ENCODE measurements at places on chromosomes 1 and 21. TPM values are rescaled to one million over a fixed set of nuclear protein-coding genes. Genes with fewer than 3 reads are reported as not detected.

DNA sequence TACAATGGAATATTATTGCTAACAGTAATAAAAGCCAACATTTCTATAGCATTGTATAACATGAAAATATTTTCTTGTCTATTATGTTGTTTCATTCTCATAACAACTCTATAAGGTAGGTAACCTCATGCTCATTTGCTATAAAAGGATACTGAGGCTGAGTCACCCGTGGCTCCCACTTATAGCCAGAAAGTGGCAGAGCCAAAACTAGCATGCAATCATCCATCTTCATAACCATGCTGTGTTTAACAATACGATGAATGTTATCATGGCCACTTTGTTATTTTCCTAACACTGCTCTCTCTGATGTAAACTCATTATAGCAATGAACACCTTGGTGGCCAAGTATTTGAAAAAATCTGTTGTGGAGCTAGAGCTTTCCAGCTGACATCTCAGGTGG is 80.8 kb upstream of the JUN start:
- no peak for DNase-seq

The SYT14 gene
- not detected for total RNA-seq

GRCh38 chr1:33030575-33030974 is 6.1 kb downstream of the AK2 start:
- no peak for DNase-seq

The PLPP3 gene
- total RNA-seq = not detected

- no peak for DNase-seq
These were observed 511 bp downstream of the ZNF683 start for GRCh38 chr1:26372039-26372438.

DNA sequence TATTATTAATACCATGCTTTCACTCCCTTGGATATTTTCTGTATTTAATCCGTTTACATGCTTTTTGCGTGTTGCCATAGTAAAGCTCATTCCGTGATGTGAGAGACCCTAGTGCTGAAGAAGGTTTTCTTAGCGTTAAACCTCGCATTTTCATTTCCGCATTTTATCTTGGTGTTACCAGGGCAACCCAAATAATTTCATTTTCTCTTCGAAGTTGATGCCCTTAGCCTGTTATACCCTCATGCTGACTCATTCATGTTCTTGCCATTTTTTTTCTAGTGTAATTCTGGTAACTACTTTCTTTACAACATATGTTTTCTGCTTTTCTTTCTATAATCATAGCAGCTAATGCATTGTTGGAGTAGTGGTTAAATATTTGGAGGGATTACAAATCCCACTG is 37.2 kb downstream of the LRRC8C start:
- peak; percentile 70 for DNase-seq

The UBE2U gene
- not detected for total RNA-seq

The SNAPIN gene
- 31.6 TPM for total RNA-seq

- DNase-seq = no peak
These were observed 16.9 kb downstream of the CCT8 start for GRCh38 chr21:29056538-29057050.

The PCBP3 gene
- total RNA-seq = 7.5 TPM

DNA sequence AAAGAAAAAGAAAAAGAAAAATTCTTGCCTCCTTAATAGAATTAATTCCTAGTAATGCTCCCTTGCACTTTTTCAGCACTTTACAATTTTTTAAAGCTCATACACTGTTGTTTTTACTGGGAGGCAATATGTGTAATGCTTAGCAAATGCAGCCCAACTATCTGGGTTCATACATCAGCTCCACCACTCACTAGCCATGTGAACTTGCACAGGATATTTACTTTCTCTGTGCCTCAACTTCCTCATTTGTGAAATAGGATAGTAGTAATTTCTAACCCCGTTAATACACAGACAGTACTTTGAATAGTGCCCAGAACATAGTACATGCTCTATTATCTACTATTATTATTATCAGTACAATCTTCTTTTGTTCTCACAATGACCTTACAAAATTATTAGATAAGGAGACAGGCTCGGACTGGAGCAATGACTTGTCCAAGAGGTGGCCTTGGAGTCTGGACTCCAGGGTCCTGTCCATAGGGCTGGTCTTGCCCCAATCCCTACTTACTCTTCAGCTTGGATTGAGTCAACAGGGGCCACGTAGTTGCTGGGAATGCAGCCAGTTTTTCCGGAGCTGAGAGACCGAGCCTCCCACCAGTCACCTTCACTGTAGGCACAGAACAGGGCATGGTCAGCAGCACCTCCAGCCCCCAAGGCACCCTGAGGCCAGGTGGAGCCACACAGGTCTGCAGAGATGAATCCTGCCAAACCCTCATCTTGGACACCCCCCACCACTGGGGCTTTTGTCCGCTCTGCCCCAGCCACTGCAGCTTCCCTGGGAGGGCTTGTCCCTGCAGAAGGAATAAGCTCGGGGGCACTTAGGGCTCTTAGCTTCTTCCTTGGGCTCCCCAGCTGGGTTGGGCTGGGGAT is 13.7 kb downstream of the FGR start:
- no peak for DNase-seq

DNA sequence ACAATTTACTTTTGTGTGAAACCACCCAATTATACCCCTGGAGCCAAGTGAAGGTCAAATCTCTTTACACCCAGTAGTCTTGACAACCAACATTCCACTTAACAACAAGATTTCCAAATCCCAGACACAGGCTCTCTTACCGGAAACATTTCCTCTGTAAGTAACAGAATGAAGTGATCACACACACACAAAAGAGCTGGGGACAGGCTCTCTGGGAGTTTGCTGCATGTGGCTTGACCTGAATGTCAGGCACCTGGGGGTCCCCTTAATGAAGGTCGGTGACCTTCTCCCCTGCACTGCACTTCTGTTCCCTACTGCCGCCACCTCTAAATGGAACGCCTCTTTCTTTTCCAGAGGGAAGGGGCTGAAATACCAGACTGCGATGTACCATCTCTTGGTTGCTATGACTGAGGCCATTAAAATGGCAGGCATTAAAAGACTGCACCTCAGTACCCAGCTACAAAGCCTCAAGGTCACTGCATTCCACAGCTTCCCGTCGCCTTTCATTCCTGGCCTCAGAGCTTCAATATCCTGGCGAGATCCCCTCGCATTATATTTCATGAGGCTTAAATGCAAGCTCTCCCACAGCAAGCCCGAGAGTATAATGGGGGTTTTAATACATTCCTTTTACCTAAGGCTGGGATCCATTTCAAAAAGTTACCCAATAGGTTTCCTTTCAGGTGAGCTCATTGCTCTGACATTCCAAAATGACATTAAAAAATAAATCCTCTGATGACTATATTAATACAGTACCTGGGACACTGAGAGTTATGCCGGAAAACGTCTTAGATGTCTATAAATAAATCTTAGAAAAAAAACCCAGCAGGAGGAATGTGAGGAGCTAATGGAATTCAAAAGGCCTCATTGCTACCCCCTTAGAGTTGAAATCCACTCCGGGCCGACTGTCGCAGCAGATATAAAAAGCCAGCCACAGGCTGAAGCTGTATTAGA is 90.9 kb upstream of the DIRAS3 start:
- no peak for DNase-seq

DNA sequence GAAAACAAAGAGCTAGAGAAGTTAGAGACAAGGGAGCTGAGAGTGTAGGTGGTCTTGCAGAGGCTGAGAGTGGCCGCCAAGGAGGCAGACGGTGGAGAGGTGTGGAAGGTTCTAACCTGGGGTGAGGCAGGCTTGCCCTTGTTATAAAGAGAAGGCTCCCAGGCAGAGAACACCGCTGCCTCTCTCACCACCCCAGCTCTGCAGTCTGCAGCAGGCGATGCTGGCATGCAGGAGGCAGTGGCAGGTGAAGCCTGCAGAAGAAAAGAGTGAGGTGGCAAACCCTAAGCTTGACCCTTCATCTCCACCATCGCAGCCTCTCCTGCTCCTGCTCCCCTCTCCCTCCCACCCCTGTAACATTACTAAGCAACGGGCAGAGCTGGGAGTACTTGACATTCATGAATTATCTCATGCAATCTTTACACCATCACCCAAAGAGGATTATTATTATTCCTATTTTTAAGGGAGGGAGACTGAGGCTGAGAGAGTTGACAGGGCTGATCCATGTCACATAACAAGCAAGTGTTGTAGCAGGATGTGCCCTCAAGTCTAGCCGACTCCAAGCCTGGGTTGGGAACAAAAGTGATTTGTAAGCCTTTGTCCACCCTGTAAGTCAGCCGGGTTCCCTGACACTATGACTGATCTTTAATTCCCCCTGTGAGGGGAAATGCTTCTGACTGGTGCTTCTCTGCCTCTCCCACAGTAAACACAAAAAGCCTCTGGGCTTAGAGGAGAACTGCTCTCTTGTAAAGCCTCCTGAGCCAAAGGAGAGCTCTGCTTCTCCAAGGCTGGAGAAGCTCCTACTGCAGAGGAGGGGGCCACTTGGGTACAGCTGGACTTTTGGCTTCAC is 36.1 kb downstream of the KANK4 start:
- no peak for DNase-seq

The ECM1 gene
- 1.5 TPM for total RNA-seq

The OR2C3 gene
- not detected for total RNA-seq

DNA sequence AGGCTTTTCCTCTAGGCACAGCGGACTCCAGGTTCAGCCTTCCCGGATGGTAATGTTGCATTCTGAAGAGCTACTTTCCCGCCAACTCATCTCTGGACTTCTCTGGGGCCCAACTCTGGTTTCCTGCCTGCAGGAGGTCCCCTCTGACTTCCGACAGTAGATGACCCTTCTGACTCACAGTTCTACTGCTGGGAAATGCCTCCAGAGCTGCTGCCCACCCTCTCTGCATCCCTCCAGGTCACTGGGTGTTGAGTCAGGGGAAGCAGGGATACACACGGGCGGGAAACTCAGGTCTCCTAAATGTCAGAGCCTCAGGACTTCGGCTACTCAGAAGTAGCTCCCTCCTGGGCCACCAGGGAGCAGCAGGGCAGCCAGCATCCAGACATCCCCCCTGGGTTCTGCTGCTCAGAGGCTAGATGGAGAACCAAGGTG is 2.1 kb upstream of the KIF21B start:
- peak; percentile 71 for DNase-seq

The GNG12 gene
- 0.05 TPM for total RNA-seq

DNA sequence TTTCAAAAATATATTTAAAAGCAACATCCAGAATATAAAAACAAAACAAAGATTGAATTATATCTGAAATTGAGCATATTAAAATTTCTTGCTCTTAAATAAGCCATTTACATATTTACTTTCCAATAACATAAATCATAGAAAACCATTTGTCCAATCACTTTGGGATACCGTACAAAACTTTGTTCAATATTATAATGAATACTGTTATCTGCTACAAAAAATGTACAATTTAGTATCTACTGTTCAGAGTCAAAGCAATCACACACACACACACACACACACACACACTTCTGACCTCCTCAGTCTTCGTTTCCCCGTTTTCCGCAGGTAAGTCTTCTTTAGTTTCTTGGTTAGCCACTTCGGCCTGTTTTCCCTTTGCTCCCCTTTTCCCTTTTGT is 4.0 kb downstream of the HMGN1 start:
- DNase-seq = no peak

The TDRD10 gene
- not detected for total RNA-seq

DNA sequence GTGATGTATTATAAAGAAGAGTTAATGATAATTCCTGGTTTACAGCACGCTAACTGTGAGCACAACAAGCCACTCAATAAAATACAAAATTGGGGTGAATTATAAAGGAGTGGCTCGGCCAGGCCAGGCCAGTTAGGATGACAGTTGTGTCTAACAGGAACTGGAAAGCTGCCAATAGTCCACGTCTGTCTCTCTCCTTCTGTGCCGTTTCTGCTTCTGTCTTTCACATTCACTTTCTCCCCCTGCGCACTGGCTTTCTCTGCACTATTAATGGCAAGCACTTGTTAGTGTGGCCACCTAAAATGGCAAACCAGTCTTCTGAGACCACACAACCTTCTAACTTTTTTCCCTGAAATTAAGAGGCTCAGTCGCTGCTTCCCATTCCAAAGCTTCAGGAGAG is 394.3 kb downstream of the NTNG1 start:
- no peak for DNase-seq

GRCh38 chr1:246078126-246078887 is 428.8 kb downstream of the SMYD3 start:
- no peak for DNase-seq

DNA sequence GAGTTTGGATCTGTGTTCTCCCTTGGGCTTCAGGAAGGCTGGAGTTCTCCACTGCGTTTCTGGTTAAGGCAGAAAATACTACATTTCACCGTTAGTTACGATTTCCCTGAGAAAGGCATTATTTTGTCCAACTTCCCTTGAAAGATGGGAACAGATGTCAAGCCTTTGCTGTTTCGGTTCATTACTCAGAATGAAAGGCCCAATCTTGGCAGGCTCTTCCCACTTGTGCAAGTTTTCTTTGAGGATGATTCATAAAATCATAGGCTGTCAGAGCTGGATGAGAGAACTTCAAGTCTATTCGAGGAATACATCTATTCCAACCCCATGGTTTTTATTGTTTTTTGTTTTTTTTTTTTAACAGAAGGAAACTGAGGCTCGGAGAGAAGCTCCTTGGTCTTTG is 205.2 kb downstream of the GRIK3 start:
- no peak for DNase-seq

GRCh38 chr1:116580446-116581322 is 9.9 kb upstream of the CD58 start:
- DNase-seq = no peak

The SGIP1 gene
- total RNA-seq = not detected

The FCER1G gene
- 0.63 TPM for total RNA-seq

DNA sequence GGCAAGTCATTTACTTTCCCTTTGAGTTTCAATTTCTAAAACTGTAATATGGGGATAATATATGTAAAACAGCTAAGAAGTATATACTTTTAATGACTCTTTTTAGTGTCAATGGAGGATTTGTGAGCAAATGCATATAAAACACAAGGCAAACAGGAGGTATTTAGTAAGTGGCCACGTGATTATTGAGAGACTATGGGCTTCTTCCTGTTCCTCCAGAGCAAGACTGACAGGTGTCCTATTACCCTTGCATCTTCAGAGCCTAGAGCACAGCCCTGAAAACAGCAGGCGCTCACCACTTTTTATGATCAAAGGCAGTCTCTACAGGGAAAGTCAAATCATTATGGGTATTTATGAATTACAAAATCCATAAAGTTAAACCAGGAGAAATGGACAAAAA is 941 bp upstream of the ROR1 start:
- no peak for DNase-seq

The SPRR2B gene
- total RNA-seq = not detected

DNA sequence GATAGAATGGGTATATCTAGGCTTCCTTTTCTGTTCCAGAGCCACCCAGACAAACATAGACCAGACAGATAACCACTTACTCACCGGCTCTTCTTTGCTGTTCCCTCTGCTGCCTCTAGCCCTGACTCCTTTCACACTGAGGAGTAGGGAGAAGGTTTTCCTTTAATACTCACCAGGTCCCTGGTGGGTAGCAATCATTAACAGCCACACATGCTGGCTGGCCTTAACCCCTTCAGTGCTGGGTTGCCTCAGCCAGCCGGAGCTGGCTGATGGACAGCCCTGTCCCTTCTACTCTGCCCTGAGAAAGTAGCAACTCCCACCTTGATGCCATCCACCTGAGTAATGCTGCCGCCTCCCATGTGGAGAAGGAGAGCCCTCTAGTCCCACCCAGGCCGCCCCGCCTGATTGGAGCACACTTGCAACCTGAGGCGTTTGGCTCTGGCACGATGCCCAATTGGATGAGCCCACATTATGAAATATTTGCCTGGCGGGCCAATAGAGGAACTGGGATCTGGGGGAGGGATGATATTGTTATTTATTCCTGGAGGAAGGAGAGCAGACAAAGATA is 71.6 kb downstream of the PLEKHA6 start:
- DNase-seq = no peak

The AQP10 gene
- total RNA-seq = not detected

Measured in activated CD4-positive, alpha-beta T cell treated with anti-CD3 and anti-CD28 coated beads, Interleukin-2, amount 10 ng/mL, durations not matched to agents 24 days and 14 days (primary cell).